Umbilical cord (tissue), 2 donors: ENCODE measurements at places on chromosomes 6 and 20.

GRCh38 chr6:32254761-32255198, 30.9 kb upstream of the NOTCH4 start:
- DNase-seq = peak; percentile 32

- no peak for DNase-seq
Observed at GRCh38 chr6:7203939-7204338, 96.2 kb downstream of the RREB1 start.

DNA sequence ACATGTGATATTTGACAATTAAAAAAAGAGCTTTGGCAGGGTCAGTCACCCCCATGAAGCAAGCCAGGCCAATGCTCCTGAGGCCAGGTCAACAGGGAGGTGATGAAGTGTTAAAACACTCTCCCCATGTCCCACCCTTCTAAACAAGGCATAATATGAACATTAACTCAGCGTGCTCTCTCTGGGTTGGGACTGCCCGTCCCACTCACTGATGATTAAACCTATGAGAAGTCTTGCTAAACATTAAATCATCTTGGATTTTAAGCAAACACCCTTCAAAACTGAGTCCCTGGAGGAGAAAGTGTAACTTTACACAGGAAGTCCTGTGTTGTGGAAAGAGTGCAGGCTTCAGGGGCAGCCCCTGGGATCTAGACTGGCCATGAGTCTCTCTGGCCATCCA, 558.5 kb downstream of the CD83 start:
- no peak for DNase-seq

- DNase-seq = no peak
Observed at GRCh38 chr6:23424584-23424983, 701.4 kb upstream of the NRSN1 start.
